ENCODE measurements at places on chromosomes 5 and 9.

DNA sequence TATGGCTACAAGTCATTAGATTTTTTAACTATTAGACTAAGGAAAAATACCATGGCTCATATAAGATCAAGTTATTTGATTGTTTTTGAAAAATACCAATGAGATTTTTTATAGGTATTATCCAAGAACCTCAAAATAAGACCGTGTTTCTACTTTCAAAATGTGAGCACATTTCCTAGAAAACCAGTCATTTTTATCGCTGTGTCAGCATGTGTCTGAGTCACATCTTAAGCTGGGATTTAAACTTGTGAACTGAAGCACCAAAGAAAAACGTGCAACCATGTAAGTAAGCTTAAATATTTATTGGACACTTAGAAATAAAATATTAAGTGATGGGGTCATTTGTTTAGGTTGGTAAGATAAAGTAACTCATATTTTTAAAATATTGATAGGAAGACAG is 1676.0 kb upstream of the NUDT12 start:
- no peak for DNase-seq

GRCh38 chr9:122835313-122835731 is 6.9 kb upstream of the PDCL start:
- DNase-seq = peak; percentile 47

DNA sequence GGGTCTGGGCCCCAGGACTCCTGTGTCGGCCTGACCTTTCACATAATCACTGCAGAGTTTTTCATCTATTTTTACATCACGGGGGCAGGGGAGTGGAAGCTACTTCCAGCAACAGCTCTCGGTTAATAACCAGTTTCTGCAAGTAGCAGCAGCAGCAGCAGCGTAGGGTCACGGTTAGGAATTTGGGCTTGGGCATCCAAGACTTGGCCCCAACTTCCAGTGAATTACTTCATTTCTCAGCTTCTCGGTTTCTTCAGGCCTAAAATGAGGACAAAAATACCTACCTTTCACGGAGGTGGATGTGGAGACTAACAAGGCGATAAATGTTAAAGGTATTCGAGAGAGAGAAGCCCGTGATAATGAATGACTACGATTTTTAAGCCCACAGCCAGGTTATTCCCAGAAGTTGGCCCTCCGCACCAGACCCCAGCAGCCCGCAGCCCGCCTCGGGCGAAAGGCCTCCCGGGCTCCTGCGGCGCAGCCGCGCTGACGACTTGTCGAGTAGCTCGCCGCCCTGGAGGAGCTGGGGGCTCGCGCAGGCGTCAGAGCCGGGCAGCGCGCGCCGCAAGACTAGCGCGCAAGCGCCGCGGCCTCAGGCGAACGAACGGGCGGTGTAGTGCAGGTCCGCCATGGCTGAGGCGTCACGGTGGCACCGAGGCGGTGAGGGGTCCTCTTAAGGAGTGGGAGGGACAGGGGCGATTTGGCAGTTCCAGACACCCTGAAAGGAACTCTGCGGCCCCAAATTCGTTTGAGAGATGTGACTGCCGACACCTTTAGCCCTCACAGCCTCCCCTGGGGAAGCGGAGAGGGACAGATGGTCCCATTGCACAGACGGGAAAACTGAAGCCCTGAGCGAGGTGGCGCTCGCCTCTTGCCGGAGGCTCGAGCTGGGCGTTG is at the start of gene PKD2L2:
Gene PKD2L2, plus strand, starts transcription at position 595 of the 897 bp plus-strand sequence. Its CDS starts 35 bp downstream, at position 630.
- peak; percentile 91 for DNase-seq

DNA sequence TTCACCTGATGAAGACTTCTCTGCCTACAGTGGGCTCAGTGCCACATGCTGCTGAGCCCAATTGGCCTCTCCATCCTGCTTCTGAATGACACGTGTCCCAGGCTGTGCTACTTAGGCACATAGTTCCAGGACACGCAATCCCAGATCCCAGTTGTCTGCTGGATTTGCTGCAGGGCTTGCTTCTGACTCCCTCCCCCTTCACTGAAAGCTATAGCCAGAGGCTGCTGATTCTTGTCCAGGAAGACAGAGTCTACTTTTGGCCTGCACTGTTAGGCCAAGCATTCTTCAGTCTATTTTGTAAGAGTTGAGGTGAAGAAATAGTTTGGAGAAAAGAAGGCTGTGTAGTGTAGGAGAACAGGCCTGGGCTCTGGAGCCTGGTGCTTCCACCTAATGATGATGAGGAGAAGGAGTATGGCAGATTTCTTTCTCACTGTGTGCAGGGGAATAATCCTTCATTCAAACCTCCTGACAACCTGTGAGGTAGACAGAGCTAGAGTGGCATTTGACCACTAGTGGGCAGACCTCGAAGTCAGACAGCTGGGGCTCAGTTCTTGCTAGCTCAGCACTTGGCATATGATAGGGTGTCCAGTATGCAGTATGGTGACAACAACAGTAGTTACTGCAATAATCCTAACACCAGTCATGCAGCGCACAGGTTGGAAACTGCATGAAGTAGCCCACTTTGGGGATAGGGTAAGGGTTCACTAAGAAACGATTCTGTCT is 19.5 kb upstream of the ASPN start:
- peak; percentile 75 for DNase-seq

- DNase-seq = no peak
These were observed 16.7 kb upstream of the MED10 start for GRCh38 chr5:6395102-6395445.

DNA sequence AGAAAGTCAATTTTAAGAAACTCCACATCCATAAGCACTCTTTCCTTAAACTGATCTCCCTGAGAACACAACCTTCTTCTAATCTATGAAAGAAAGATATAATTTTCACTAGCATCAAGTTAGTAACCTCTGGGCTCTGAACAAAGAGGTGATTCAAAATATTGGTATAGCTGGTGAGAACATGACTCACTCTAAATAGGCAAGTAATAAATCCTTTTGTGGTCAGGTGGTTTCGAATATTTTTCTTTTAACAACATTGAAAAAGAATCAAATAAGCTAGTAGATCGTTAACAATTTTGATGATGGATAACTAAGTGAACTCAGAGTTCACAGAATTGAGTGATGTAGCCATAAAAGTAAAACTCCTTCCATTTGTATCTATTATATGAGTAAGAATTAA is 150.6 kb upstream of the IQGAP2 start:
- DNase-seq = no peak

DNA sequence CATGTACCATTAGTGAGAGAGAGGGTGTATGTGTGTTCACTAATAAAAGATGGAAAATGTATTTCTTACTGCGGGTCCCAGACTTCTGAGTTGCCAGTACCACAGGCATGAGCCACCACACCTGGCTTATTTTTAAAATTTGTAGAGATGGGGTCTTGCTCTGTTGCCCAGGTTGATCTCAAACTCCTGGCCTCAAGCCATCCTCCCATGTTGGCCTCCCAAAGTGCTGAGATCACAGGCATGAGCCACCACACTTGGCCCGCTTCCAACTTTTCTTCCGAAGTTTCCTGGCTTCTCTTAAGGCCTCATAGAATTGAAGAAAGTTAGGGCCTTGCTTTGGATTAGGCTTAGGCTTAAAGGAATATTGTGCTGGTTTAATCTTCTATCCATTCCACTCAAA is 40.4 kb upstream of the F2RL2 start:
- no peak for DNase-seq

GRCh38 chr9:76608575-76609273 is 149.7 kb downstream of the GCNT1 start:
- DNase-seq = no peak

GRCh38 chr5:10699281-10699874 is 61.7 kb downstream of the DAP start:
- DNase-seq = no peak

Data from hematopoietic multipotent progenitor cell treated with erythropoietin and hydrocortisone succinate and interleukin-3 and kit ligand, for 6 days (in vitro differentiated cells).